ENCODE measurements at places on chromosomes 4 and X.

- DNase-seq = no peak
These were observed 79.0 kb downstream of the ANXA3 start for GRCh38 chr4:78630615-78631014.

GRCh38 chr4:183602557-183603027 is 56.4 kb downstream of the RWDD4 start:
- DNase-seq = no peak

DNA sequence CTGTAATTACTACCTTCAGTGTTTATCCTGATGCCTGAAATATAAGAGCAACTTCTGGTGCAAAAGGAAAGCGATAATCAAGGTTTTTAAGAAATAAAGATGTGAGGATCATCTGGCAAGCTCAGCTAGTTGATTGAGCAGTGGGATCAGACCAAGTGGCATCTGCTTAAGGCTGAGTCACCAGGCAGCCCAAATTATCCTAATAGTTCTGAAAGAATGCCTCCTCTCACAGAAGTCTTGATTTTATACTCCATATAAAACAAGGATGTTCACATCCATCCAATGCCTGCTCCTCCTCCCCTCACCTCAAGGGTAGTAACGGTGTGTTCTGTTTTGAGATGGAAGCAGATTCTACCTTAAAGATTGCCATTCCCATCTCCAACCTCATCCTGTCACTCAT is 134.5 kb upstream of the RASGEF1B start:
- DNase-seq = no peak

GRCh38 chrX:47191806-47192401 is 1.7 kb upstream of the UBA1 start:
- DNase-seq = no peak

GRCh38 chr4:170497112-170497511 is 407.4 kb upstream of the AADAT start:
- no peak for DNase-seq

DNA sequence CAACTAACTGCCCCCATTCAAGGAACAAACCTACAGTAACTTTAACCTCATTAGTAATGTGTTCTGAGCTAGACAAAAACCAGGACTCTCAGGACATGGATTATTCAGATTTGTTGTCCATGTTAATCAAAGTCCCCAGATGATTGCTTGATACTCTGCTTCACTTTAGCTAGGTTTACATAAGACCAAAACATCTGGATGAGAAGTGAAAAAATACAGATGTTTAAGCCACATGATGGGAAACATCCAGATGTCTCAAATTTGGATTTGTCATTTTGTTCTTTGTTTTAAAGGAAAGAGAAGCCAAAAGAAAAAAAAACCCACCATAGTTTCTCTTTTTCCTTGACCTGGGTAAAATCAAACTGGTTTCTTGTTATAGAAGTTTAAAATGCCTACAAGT is 48.5 kb upstream of the NRK start:
- DNase-seq = no peak

- no peak for DNase-seq
These were observed 332.7 kb upstream of the FGF16 start for GRCh38 chrX:77114501-77114900.

DNA sequence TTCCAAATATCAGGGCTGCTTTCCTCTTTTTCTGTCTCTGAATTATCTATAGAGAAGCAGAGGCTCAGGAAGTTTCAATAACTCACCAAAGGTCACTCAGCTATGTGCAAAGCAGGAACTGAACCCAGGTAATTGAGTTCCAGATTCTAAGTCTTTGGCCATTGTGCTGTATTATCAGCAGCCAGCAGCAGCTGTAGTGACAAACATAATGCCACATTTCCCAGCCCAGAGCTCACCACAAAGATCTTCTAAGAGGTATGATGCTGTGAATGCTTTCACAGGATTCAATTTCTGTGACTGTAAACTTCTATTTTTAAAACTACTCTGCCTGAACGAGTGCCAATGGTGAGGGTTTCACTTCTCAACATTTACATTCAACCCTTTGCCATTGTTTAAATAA is 56.4 kb downstream of the SPOCK3 start:
- no peak for DNase-seq

GRCh38 chr4:129043523-129043922 is 49.8 kb downstream of the SCLT1 start:
- peak; percentile 23 for DNase-seq

GRCh38 chrX:151391722-151392121 is 5.3 kb upstream of the VMA21 start:
- no peak for DNase-seq
